ENCODE measurements at places on chromosomes 7 and 10. TPM values are rescaled to one million over a fixed set of nuclear protein-coding genes. Genes with fewer than 3 reads are reported as not detected.
A peak's percentile ranks its signal among the peaks of the same experiment; 100 is the strongest.

GDF10 gene
- not detected for polyA plus RNA-seq

CYP2C8 gene
- 1.2 TPM for polyA plus RNA-seq

GAD2 gene
- polyA plus RNA-seq: 0.86 TPM

HHEX gene
- polyA plus RNA-seq: 2.0 TPM

SPDYE2B gene
- not detected for polyA plus RNA-seq

CCDC201 gene
- not detected for polyA plus RNA-seq

SYT15 gene
- 1.5 TPM for polyA plus RNA-seq

DNA sequence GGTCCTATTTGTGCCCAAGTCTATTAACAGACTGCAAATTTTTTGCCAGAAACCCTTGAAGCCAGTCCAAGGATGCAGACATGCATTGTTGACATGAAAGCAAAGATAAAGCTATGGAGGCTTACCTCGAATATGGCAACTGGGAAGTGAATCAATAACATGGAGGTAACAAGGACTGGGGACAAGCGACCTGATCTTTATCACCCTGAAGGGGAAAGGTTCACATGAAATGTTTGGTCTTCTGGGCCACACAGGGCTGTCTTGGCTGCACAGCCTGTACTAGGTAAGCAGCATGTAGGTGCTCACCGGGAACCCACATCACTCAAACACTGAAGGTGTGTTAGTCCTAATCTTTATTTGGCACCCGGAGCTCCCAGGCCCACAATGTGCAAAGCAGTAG lies 17.9 kb downstream of the ERCC6 start:
- H3K27me3 ChIP-seq: no peaks in the 10 kb centered on the region
- no peak for DNase-seq
- peaks cover 13% of the 10 kb centered on the region for H3K4me1 ChIP-seq
- H3K36me3 ChIP-seq: no peaks in the 10 kb centered on the region

GRCh38 chr10:17025444-17026295 lies 103.9 kb downstream of the CUBN start:
- no peaks in the 10 kb centered on the region for H3K36me3 ChIP-seq
- peaks cover 28% of the 10 kb centered on the region for H3K4me1 ChIP-seq
- H3K27me3 ChIP-seq: no peaks in the 10 kb centered on the region
- no peak overlapping the region for H3K4me3 ChIP-seq
- H3K27ac ChIP-seq: no peak overlapping the region
- no peak for DNase-seq

DNA sequence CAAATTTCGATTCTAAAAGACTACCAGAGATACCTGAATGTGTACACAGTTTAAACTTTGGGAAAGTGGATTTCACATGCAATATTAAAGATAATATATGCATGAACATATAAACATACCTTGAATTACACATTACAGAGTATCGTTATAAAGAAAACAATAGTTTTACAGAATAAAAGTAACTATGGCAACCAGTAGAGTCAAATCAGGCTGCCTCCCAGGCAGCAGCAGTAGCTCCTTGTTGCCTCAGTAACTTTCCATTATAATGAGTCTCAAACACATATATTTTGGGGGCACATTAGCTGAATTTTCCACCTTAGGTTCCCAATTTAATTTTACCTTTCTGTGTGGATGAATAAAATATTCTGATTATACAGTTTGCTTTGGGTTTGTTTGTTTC lies 164.4 kb upstream of the FEZF1 start:
- DNase-seq: peak; percentile 48
- no peak overlapping the region for H3K4me3 ChIP-seq
- H3K36me3 ChIP-seq: no peaks in the 10 kb centered on the region
- H3K4me1 ChIP-seq: peaks cover 37% of the 10 kb centered on the region

- H3K27me3 ChIP-seq: no peaks in the 10 kb centered on the region
- no peak overlapping the region for H3K27ac ChIP-seq
- H3K4me3 ChIP-seq: no peak overlapping the region
- no peaks in the 10 kb centered on the region for H3K36me3 ChIP-seq
- H3K4me1 ChIP-seq: peaks cover 29% of the 10 kb centered on the region
Observed at GRCh38 chr10:101655570-101655969, 39.4 kb downstream of the FBXW4 start.

- H3K36me3 ChIP-seq: no peaks in the 10 kb centered on the region
- no peak overlapping the region for H3K27ac ChIP-seq
- DNase-seq: no peak
Observed at GRCh38 chr7:47553309-47553708, 28.6 kb downstream of the TNS3 start.

DNA sequence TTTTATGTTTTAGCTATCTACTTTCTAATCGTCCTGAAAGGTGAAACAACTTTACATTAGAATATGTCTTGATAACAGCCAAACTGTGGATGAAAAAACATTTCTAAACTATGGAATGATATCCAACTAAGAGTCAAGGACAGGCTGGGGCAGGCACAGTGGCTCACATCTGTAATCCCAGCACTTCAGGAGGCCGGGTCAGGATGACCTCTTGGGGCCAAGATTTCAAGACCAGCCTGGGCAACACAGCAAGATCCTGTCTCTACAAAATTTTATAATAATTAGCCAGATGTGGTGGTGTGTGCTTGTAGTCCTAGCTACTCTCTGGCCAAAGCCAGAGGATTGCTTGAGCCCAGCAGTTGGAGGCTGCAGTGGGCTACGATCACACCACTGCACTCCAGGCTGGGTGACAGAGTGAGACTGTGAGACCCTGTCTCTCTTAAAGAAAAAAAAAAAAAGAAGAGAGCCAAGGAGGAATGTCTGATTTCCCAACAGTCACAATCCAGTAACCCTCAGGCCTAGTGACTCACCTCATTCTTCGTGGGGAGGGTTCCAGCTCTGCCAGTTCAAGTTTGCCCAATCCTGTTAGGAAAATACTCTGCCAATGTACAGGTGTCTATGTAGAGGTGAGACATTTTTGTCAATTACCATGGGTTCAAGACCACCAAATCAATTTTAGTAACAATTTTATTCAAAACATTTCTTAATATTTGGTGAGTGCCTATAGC lies 14.6 kb upstream of the FZD1 start:
- no peaks in the 10 kb centered on the region for H3K36me3 ChIP-seq
- no peak overlapping the region for H3K27ac ChIP-seq
- DNase-seq: no peak
- H3K4me3 ChIP-seq: no peak overlapping the region
- H3K4me1 ChIP-seq: no peaks in the 10 kb centered on the region
- H3K27me3 ChIP-seq: no peaks in the 10 kb centered on the region

DNA sequence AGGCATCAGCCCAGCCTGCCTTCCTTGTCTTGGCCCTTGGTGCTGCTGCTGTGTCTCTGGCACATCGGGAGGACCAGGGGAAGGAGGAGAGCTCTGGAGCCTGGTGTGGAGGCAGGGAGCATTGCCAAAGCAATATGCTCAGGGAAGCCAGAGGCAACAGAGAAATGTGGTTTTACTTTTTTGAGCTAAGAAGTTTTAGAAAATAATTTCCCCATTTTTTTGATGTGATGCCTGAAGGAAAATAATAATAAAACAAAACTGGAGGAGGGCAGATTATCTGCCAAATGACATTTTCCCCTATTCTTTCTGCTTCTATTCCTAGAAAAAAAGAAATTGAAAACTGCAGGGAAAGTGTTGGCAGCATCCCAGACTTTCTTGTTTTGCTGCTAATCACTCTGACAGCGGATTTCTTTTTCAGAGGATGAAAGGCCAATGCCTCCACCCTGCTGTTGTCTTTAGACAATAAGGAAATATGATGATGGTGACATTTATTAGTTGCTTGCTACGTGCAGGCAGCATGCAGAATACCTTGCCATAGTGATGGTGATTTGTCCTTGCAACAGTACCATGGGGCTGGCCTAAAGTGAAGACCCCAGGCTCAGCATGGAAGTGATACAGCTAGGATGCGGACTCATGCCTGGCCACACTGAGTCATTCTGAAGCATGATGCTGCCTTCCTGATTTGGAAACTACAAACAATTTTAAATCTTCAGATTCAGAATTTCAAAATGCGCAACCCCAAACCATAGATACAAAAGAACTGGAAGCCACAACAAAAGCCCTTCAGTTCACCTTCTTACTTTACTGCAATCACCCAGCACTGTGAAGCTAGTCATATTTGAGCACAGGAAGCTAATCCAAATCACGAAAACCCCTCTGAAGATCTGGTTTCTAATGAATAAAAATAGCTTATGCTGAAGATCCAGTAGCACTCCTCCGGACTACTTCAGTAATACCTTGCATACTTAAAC lies 260.2 kb upstream of the TMEM72 start:
- no peaks in the 10 kb centered on the region for H3K36me3 ChIP-seq
- H3K4me1 ChIP-seq: no peaks in the 10 kb centered on the region
- H3K27ac ChIP-seq: no peak overlapping the region
- DNase-seq: no peak

Measured in GM23338 (cell line).